ENCODE measurements at places on chromosomes 1 and 21.

DNA sequence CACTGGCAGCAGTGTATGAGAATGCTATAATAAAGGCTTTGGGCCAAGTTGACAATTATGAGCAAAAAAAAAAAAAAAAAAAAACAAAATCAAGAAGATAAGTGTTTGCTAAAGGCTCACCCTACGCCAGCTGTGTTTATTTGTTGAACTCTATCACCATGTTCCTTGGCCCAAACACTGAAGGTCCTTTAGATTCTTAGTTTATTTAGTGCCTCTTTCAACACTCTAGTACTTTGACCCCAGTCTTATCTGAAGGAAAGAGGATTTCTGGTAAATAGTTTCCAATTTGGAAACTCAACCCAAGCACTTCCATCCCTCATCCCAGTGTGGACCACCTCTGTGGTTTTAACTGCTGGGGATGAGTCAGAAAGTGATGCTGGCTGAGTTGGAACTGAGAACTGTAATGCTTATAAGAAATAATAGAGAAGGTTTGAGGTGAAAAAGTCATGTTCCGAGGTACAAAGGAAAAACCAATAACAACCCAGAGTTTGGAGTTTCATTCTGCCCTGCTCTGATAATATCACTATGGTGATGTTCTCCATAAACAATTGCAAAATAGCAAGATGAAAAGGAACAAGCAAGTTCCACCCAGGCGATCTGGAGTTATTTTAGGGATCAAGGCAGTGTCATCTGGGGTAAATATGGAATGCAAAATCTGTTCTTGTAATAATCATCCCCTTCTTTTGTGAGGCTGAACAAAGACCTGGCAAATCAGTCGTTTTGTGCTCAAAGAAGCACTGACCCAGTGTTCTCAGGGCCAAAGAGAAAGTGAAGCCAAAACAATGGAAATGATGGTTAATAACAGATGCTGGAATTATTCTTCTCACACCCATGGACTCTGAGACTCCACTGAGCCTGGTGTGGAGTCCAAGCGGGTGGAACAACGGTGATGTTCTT is 19.7 kb upstream of the CAPZB start:
- DNase-seq, result no peak

- no peak for DNase-seq
Observed at GRCh38 chr1:234546890-234547788, 62.8 kb downstream of the IRF2BP2 start.

DNA sequence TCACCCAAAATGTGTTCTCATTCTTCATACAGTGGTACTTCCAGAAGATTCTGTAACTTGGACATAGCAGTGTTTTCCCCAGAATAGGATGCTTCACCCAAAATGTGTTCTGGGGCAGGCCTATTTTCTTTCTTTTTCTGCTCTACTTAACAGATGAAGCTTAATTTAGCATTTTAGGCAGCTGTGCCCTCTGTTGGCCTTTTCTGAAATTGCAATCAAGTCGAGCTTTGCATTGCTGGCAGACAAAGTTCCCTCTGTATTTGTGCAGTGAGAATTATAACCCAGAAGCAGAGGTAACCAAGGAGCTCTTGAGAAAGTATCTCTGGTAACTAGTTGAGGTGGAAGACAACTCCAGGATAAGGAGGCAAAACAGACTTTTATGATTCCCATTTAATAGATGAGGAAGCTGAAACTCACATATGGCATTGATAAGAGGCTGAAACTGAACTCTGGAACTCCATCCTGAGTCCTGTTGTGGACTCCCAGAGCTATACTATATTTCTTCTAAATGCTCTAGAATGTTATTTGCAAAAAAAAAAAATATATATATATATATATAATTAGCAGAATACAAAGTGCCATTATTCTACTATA is 50.3 kb upstream of the L1TD1 start:
- peak; percentile 37 for DNase-seq

DNA sequence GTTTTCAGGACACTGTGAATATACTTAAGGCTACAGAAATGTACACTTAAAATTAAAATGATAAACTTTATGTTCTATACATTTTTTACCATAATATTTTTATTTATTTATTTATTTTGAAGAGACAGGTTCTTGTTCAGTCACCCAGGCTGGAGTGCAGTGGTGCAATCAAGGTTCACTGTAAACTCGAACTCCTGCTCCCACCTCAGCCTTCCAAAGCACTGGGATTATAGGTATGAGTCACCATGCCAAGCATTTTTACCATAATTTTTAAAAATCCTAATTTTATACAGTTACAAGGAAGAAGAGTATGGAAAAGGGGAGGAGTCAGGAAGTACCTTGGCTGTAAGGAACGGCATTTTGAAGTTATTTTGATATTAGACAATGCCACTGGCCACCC is 23.6 kb upstream of the ANGPTL3 start:
- no peak for DNase-seq

- DNase-seq, result no peak
Observed at GRCh38 chr1:20248971-20249612, 41.6 kb upstream of the VWA5B1 start.

GRCh38 chr1:22317231-22317919 is 134.3 kb upstream of the ZBTB40 start:
- peak; percentile 43 for DNase-seq

DNA sequence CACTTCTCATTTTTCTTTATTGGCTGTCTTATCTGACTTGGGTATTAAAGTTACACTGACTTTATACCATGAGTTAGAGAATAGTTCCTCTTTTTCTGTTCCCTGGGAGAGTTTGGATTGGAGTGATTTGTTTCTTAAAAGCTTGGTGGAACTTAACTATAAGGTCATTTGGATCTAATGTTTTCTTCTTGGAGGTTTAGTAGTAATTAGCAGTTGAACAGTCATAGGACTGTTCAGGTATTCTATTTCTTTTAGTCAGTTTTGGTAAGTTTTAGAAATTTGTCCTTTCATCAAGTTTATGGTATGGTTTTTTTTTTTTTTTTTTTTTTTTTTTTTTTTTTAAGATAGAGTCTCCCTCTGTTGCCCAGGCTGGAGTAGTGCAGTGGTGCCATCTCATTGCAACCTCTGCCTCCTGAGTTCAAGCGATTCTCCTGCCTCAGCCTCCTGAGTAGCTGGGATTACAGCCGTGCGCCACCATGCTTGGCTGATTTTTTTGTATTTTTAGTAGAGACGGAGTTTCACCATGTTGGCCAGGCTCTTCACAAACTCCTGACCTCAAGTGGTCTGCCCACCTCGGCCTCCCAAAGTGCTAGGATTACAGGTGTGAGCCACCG is 6.3 kb downstream of the TTC3 start:
- DNase-seq, result no peak

DNA sequence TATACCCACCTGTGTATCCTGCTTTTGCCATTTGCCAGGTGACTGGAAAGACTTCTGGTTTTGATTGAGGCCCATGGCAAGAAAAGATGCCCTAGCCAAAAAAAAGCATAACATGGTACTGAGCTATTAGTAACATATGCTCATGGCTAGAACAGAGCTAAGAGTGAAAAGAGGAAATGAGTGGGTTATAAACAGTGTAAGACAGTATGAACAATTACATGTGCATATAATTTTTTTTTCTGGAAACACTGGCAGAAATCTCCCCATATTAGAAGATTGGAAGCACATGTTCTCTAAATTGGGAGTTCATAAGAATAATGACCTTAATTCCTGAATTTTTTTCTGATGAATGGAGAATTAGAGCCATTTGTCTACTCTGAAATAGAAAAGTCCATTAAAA is 41.2 kb upstream of the PDC start:
- no peak for DNase-seq

Data from iPS DF 6.9 (cell line).